ENCODE measurements at places on chromosomes 1 and 21.
A peak's percentile ranks its signal among the peaks of the same experiment; 100 is the strongest.

DNA sequence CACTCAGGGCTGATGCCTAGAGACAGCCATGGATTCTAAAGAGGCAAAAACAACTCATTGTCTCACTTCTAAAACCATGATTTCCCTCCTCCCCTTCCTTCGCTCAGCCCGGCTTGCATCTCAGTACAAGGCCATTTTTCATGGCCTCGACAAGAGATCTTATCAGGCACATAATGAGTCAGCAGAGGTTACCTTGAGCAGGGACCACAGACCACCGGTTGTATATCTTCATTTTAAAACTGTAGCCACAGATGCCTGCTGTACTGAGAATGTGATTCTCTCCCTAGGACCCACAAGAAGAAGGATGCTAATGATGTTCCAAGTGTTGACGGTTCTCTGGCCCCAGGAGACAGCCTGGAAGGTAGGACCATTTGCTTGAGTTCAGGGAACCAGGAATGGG, 331.9 kb downstream of the AJAP1 start:
- no peak for DNase-seq

GRCh38 chr1:94329986-94330385, 88.2 kb upstream of the ABCD3 start:
- DNase-seq = no peak

DNA sequence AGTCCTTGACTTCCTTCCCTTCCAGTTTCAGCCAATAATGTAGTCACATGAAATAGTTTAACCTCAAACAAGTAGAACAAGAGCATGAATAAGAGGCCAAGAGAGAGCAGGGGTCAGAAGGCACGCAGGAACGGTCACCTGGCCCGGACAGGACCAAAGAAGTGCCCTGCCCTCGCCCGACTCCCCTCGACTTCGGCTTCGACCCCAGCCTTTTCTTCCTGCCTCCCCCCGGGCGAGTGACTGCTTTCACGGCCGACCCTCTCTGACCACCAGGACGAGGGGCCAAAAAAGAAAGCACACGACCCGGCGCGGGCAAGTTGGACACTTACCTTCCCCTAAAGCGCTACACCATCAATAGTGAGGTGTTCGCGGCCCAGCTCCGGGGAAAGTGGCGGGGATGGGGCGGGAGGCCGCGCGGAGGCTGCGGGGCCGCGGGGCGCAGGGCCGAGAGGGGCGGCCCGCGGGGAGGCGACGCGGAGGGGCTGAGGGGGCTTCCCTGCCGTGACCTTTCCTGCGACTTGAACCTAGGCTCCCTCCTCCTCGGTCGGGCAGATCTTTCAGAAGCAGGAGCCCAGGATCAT, 519 bp downstream of the RERE start:
- DNase-seq = peak; percentile 53

- DNase-seq = no peak
Measured at GRCh38 chr1:27438621-27439061, 46.2 kb downstream of the GPR3 start.

GRCh38 chr1:244102046-244102445, 51.0 kb downstream of the ZBTB18 start:
- DNase-seq = no peak

GRCh38 chr1:184473176-184473966, 86.5 kb downstream of the C1orf21 start:
- DNase-seq = no peak

- DNase-seq = no peak
Measured at GRCh38 chr1:184820218-184820750, 65.6 kb upstream of the EDEM3 start.

- DNase-seq = no peak
Measured at GRCh38 chr1:94966033-94966432, 39.1 kb upstream of the CNN3 start.

All from GM06990 (cell line).